AG10803 (cell line): ENCODE measurements at places on chromosomes 11 and 22.

DNA sequence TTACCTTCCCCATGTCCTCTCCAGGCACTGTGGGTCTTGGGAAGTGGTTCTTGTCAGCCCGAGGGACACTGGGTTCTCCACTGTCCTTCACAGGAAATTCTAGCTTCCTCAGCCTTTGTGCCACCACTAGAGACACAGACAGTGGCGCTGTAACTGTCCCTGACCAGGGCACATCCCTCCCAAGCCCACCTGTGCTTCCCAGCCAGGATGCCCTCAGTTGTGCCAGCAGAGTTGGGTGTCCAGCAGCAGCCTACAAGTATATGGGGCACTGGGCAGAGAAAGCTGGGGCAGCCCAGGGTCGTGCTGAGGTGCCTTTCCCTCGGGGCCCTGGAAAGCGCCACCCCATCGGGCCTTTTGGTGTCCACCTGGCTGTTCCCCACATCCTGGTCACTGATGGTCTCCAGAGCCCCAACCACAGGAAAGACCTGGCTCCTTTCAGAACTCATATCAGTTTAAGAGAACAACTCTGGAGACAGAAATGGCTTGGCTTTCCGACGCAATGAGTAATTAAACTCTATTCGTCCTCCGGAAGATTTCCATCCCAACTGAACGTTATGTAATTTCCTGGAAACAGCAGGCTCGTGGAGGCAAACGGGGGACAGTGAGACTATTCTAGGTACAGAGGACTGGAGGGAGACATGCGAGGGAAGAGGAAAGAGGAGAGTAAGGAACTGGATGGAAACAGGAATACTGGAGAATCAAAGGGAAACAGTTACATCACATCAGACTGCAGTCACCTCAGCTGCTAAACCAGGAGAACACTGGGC lies 28.6 kb downstream of the PPP2R1B start:
- peak; percentile 21 for DNase-seq

- peak; percentile 53 for DNase-seq
These were observed 14.5 kb downstream of the SLC35F2 start for GRCh38 chr11:107844041-107844440.

GRCh38 chr22:27880778-27881394 lies 38.2 kb downstream of the PITPNB start:
- DNase-seq = peak; percentile 83

- no peak for DNase-seq
These were observed 252.4 kb downstream of the GRM5 start for GRCh38 chr11:88813233-88813915.

DNA sequence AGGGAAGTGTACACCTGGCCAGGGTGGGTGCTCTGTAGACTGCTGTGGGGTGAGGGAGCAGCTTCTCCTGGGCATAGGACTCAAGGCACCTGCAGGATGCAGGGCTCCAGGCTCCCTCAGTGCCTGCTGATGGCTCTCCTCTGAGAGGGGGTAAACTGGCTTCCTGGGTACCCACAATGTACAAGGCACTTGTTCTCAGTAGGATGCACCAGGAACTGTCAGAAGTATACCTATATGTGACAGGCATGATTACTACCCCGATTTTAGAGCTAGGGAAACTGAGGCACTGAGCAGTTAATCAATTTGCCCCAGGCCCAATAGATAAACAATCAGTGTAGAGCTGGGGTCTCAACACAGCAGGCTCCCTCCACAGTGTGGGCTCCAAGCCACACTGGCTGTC lies 31.4 kb upstream of the GNAZ start:
- DNase-seq = no peak

- no peak for DNase-seq
These were observed 741 bp upstream of the TALDO1 start for GRCh38 chr11:746289-747157.

GRCh38 chr22:38798496-38798895 lies 4.6 kb upstream of the DNAL4 start:
- DNase-seq = no peak

- no peak for DNase-seq
These were observed 564.5 kb downstream of the DLG2 start for GRCh38 chr11:85062659-85063058.

DNA sequence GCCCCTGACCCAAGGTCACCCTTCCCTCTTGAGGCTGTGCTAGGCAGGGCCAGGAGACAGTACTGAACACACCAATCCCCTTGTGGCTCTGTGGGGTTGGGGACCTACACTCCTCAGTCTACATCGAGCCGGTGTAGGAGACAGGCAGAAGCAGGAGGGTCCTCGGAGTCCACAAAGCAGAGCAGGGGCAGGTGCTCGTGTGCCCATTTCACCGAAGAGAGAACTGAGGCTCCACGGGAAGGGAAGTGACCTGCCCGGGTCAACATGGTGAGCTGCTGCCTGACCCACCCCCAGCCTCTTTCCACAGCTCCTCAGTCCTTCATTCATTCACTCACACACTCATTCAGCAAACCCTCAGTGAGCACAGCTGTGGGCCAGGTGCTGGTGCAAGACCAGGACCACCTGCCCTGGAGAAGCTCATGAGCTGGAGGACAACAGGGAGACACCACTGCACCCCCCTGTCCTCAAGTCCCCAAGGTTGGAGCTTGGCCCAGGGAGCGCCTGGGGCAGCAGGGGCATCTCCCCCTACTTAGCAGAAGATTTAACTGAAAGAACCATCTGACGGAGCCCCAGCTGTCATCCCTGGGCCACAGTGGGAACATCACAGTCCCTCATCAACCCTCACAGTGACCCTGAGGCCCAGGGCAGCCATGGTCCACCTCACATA lies 127.3 kb downstream of the MED15 start:
- DNase-seq = no peak

- no peak for DNase-seq
These were observed 441.8 kb downstream of the TBC1D22A start for GRCh38 chr22:47204002-47204979.

DNA sequence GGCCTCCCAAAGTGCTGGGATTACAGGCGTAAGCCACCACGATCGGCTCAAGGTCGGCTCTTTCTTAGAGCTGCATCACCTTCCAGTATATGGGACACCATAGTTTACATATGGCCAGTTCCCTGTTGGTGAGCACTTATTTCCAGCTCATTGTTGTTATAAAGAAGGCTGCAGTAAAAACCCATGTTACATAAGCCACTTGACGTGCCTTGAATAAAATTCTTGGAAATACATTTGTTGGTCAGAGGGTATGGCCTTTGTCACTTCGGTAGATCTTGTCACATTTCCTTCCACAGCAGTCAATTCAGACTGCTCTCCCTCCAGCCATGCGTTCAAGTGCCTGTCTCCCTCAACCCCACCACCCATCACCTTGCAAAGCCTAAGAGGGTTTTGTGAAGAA lies 92.9 kb downstream of the PRR5L start:
- no peak for DNase-seq

- peak; percentile 13 for DNase-seq
These were observed 5.5 kb upstream of the NEAT1 start for GRCh38 chr11:65416841-65417701.

DNA sequence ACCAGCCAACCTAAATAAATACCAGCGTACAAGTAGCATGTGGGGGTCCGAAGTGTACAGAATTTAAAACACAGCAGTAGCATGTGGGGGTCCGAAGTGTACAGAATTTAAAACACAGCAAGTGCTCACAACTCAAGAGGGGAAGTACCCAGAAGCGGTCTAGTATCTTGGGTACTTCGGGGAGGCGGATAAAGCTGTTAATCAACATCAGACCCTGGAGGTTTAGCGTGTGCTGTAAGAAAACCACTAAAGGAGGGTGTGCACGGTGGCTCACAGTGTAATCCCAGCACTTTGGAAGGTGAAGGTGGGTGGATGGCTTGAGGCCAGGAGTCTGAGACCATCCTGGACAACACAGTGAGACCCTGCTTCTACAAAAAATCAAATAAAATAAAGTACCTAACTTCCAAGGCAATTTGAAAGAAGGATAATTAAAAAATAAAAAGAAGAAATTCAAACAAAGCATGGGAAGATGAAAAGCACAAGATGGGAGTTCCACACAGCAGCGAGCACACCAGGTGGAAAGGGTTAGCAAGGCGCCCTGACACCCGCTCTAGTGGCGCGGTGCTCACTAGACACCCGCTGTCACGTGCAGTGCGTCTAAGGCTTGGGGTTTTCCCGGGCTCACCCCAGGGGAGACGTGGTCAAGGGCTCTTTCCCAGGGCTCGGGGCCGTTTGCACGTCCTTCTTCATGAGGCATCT lies 35.0 kb upstream of the MOB2 start:
- no peak for DNase-seq

GRCh38 chr22:17431179-17431578 lies 61.9 kb downstream of the CECR2 start:
- DNase-seq = no peak

DNA sequence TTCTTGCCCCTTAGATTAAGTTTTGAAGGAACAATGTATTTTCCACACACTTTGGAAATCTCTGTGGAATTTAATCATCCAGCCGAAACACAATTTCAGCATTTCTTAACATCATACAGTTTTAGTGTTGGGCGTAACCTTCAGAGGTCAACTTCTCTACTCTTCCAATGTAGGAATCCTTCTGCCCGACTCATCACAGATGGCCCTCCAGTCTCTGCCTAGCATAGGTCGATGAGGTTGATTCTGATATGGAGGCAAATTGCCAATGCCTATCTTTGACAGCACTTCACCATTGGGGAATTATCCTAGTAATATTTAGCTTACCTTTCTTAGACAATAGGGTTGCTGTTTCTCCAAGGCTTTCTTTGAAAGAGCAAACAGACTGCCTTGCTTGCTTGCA lies 175.7 kb upstream of the TTC12 start:
- DNase-seq = no peak

GRCh38 chr11:3157381-3158130 lies 7.6 kb downstream of the OSBPL5 start:
- DNase-seq = peak; percentile 25

DNA sequence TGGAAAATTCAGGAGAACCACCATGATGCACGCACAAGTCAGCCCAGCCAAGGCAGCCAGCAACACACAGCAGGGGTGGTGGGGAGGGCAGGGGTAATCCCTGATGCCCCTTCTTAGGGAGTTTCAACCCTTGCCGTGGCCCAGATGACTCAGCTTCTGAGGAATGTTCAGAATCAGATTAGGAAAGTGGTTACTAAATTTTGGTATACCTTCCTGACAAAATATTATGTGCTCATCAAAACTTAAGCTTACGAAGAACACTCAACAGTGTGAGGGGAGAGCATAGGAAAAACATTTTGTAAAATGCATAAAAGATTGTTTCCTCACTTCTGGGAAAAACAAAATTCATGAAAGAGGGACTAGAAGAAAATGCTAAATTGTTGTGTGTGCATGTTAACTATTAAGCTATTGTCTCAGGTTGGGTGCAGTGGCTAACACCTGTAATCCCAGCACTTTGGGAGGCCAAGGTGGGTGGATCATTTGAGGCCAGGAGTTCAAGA lies 32.1 kb downstream of the SERPIND1 start:
- DNase-seq = peak; percentile 34

DNA sequence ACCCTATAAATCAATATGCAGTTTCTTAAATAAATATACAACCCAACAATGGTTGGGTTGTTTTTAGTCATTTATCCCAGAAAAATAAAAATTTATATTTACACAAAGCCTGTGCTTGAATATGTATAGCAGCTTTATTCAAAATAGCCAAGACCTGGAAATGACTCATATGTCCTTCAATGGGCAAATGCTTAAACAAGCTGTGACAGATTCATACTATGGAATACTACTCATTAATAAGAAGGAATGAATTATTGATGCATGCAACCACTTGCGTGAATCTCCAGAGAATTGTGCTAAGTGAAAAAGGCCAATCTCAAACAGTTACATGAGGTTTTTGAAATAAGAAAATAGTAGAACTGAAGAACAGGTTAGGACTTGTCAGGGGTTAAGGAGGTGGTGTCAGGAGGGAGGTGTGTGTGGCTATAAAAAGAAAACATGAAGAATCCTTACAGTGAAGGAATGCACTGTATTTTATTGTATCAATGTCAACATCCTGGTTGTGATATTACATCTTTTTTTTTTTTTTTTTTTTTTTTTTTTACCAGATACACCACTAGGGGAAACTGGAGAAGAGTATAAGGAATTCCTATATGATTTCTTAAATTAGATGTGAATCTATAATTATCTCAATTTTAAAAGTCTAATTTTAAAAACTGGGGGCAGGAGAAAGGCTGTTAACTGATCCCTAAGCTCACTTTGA lies 82.4 kb upstream of the CD44 start:
- DNase-seq = no peak

DNA sequence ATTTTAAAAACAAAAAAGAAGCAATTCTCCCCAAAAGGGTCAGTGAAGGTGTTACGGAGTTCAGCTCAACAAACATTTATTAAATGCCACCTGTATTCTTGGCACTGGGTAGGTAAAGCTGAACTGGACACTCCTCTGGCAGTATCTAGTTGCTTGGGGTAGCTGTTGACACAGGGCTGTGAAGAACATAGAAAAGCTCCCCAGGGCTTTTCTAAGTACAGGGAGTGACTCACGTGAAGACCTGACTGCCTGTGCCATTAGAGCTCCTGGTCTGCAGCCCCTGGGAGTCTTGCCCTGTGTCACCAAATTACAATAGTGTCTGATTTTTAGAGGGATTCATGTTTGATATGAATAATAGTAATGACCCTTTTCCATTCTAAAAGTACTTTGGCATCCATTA lies 43.6 kb downstream of the COA4 start:
- DNase-seq = no peak

GRCh38 chr22:48449466-48450187 lies 1378.0 kb downstream of the BRD1 start:
- no peak for DNase-seq

DNA sequence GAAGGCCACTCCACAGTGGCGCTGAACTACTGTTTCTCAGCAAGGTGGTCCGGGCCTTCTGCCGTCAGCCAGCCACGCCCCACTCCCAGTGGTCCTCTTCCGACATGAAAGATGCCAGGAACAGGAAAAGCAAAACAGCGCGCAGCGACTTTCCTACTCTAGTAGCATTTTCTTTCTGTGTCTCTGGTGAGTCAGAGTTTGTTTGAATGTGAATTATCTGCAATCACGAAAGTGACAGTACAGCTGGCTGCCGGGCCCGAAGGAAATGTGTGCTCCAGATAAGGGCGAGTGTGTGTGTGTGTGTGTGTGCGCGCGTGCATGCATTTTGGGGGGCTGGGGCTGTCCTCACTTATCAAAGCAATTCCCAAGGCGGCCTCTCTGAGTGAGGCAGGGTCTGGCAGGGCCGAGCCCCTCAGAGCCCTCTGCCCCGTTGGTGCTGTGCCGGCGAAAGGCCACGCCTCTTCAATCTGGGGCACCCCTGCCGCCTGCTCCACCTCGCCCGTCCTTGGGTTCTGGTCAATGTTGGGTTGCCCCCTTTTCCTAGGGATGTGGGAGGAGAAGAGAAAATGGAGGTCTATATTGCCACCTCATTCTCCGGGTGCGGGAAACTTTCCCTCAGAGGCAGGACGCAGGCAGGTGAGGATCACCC lies 288.5 kb downstream of the KIRREL3 start:
- DNase-seq = peak; percentile 68

- DNase-seq = no peak
These were observed 28.5 kb downstream of the POU2AF3 start for GRCh38 chr11:111326824-111327223.

DNA sequence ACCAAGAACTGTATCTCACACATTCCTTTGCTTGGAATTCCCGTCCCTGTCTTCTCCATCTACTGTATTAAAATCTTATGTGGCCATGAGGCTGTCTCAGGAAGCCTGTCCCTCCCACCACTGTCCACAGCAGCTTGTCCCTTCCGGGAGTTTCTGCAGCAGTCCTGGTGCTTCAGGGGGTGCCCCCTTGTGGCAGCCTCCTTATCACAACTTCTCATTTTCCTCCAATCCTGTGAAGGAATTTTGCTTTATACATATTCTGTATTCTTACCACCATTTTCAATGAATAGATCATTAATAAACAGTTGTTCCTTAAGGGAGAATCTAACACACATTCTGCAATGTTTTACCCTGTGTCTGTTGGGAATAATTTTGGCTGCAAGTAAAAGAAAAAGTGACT lies 220.4 kb upstream of the RAG2 start:
- no peak for DNase-seq
